ENCODE measurements at places on chromosomes 7 and 10. TPM values are rescaled to one million over a fixed set of nuclear protein-coding genes. Genes with fewer than 3 reads are reported as not detected.

Gene SYNPO2L
- total RNA-seq, result under 0.01 TPM

Gene CUBN
- 1.3 TPM for total RNA-seq

Gene GSTK1
- 110 TPM for total RNA-seq

DNA sequence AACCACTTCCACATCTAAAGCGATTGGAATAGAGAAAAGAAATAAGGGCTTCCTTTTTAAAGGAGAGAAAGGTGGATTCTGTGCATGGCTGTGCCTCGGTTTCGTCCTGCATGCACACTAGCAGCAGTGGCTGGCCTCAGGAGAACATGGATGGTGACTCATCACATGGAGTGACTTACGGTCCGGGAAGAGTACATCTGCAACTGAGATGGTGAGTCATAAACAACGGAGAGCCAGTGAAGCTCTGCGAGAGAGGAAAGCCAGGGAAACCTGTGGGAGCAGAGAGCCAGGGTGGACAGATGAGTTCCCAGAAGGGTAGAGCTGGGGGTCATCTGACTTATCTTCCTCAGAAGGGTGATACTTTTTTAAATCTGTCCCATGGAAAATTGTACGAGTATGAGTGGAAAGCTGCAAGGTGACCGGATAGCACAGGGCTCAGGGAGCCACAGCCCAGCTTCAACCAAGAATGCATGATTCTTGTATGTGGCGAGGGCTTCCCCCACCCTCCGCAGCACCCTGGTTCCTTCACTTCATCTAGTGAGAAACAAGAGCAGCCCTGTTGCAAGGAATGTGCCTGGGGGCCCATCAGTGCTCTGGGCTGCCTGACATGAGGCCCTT is 259.1 kb downstream of the KLF6 start:
- DNase-seq, result peak; percentile 99

Gene SPACDR
- under 0.01 TPM for total RNA-seq

GRCh38 chr10:34033078-34033477 is 698.6 kb upstream of the NRP1 start:
- no peak for DNase-seq

DNA sequence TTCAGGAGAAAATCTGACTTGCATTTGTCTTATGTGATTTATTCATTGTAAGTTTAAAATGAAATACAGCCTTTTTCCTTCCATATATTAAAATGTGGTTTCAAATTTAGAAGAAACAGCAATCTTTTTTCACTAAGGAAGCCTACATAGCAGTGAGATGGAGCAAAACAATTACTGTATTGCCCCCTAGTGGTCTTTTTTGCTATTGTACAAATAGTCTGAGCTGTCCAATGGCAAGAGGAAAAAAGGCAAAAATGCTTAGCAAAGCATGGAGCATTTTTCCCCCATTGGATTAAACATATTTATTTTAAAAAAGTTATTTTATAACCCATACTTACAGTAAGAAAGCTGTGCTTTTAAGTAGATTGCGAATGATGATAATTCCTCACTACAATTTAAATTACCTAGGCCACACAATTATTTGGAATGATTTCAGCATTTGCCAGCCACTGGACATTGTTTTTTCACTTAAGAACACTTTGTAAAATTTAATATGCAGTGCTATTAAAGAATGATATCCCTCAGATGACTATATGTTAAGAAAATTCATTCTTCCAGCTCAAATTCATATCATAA is 119.5 kb downstream of the CPED1 start:
- peak; percentile 87 for DNase-seq

DNA sequence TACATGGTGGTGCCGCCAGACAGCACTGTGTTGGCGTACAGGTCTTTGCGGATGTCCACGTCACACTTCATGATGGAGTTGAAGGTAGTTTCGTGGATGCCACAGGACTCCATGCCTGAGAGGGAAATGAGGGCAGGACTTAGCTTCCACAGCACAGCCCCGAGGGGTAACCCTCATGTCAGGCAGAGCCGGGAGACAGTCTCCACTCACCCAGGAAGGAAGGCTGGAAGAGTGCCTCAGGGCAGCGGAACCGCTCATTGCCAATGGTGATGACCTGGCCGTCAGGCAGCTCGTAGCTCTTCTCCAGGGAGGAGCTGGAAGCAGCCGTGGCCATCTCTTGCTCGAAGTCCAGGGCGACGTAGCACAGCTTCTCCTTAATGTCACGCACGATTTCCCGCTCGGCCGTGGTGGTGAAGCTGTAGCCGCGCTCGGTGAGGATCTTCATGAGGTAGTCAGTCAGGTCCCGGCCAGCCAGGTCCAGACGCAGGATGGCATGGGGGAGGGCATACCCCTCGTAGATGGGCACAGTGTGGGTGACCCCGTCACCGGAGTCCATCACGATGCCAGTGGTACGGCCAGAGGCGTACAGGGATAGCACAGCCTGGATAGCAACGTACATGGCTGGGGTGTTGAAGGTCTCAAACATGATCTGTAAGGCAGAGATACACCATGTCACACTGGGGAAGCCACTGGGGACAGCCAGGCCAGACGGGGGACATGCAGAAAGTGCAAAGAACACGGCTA is 104.6 kb upstream of the TNRC18 start:
- peak; percentile 51 for DNase-seq

DNA sequence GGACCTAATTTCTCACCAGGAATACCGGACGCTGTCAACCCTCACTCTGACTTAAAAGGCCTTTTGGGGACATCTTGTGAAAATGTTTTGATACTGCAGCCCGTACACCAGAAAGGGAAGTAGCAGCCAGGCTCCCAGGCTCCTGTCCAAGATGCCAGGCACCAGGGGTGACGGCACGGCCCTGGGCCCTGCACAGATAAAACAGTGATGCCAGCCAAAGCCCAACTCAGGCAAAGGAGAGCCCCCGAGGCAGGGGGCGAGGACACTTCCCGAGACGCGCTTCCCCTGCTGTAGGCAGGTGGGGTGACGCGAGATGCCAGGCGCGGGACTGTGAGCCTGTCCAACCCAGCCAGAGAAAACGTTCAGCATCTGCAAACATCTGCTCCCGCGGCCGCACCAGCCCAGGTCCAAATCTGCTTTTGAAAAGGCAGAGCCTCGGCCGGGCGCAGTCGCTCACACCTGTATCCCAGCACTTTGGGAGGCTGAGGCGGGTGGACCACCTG is 15.7 kb downstream of the ZFAND2A start:
- peak; percentile 20 for DNase-seq

Gene EPDR1
- total RNA-seq, result 43.4 TPM

Data from fibroblast of lung (primary cell).